ENCODE measurements at places on chromosomes 13 and 19. TPM values are rescaled to one million over a fixed set of nuclear protein-coding genes. Genes with fewer than 3 reads are reported as not detected.

Gene ZNF506
- 2.7 TPM for polyA plus RNA-seq

DNA sequence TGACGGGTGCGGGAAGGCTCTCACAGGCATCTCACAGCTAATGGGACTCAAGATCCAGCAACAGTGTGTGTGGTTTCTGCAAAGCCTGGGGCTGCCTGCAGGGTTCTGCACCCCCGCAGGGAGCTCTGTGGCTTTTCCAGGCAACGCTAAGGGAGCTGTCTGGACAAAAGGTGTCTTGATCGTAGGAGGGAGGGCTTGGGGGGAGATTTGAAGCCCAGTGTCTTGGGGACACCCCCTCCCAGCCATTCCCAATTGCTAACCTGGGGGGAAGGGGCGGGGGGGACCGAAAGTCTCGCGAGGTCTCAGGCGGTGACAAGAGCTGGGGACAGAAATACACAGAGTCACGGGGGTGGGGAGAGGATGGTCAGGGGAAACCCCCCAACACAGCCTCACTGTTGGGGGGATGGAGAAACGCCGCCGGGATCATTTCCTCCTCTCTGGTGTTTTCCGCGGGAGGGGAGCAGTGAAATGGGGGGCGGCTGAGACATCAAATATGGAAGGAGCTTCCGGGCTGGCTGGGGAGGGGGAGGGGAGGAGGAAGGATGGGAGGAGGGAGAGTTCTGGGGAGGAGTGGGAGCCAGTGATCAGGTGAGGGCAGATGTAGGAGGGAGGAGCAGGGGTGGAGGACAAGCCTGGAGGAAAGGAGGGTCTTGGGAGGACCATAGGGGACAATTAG is 13.3 kb downstream of the KCNC3 start:
- DNase-seq = peak; percentile 32

Gene HCST
- 1.1 TPM for polyA plus RNA-seq

GRCh38 chr13:27008733-27009132 is 162.9 kb downstream of the USP12 start:
- no peak for DNase-seq

DNA sequence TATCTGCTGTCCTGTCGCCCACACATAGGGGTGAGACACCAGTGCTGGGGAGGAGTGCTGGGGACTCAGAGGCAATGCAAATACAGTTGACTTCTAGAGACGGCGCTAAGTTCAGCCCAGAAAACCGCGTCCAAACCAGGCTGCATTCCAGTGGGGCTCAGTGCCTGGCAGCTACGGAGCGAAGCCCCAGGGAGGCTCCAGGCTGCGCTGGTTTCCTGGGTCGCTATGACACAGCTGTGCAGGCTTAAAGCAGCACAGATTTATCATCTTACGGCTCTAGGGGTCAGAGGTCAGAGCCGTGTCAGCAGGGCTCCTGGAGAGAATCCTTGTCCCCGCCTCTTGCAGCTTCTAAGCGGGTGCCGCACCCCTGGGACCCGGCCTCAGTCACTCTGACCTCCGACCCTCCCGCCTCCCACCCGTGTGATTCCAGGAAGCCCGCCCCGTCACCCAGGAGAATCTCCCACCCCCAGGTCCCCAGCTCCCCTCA is 61.6 kb downstream of the ANKRD10 start:
- no peak for DNase-seq

Gene SLC46A3
- polyA plus RNA-seq = 12.7 TPM

- DNase-seq = no peak
These were observed 38.9 kb downstream of the TSC22D1 start for GRCh38 chr13:44537248-44537647.

Gene COL4A1
- polyA plus RNA-seq = 115 TPM

All from psoas muscle (tissue), 8 donors.